ENCODE measurements at places on chromosomes 6 and 20.

GRCh38 chr20:59455402-59456341 is 148.7 kb upstream of the PHACTR3 start:
- DNase-seq = no peak

GRCh38 chr20:47696856-47697255 is 88.4 kb downstream of the SULF2 start:
- DNase-seq = no peak

DNA sequence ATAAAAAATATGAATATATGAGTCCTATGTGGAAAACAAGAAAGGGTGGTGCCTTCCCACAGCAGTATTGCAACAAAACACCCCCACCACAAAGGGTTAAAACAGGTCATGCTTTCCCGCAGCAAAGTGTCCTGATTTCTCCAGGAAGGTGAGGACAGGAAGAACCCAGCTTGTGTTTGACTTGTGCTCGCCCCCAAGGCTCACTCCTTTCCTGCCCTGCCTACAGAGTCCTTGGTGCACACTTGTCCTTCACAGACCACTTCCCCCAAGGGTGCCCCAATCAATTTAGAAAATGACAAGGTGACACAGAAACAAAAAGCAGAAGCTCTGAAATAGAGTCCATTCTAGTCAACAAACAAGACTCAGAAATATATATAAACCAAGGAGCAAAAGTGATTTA is 237.4 kb downstream of the PTPRK start:
- no peak for DNase-seq

DNA sequence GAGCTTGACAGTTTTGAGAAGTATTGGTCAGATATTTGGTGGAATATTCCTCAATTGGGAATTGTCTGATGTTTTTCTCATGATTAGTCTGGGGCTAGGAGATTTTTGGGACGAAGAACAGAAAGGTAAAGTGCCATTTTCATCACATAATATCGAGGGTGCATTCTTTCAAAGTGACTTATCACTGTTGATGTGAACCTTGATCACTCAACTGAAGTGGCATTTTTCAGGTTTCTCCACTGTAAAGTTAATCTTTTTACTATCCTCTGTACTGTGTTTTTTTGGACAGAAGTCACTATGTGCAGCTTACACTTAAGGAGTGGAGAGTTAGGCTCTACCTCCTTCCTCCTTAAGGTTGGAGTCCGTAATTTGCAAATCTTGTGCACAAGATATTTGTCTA is 39.2 kb downstream of the PTCHD4 start:
- no peak for DNase-seq

DNA sequence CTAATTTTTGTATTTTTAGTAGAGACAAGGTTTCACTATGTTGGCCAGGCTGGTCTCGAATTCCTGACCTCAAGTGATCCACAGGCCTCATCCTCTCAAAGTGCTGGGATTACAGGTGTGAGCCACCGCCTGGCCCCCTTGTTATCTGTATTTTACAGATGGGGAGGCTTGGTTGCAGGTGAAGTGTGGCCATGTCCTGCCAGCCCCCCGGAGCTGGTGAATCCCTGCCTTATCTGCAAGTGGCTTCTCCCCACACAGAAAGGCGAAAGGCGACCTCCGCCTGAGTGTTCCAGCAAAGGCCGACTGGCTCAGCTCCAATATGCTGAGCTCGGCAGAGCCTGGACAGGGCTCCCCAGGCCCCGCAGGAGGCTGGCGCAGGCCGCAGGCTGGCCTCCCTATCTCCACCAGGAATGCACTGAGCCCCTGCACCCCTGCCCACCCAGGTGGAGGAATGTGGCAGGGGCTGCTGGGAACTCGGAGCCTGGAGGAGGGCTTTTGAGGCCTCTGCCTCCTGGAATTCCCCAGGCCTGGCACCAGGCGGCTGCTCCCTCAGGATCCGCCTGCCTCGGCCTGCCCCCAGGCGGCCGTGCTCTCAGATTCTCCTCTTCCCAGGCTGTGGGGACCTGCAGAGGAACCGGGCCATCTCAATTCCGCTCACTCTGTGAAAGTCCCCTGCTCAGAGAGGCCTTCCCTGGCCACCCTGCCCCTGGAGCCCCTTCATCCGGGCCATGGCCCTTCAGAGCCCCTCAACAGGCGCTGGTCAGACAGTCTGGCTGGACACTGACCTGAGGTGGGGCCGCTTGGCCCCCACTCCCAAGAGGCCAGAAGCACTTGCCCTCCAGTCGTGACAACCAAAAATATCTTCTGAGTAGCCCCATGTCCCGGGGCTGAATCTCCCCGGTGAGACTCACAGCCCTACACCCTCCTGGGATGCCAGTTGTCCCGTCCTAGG is 9.3 kb upstream of the LAMA5 start:
- DNase-seq = no peak

GRCh38 chr20:54631059-54631458 is 155.7 kb downstream of the DOK5 start:
- no peak for DNase-seq

GRCh38 chr20:5282561-5282960 is 34.2 kb downstream of the PROKR2 start:
- DNase-seq = no peak

DNA sequence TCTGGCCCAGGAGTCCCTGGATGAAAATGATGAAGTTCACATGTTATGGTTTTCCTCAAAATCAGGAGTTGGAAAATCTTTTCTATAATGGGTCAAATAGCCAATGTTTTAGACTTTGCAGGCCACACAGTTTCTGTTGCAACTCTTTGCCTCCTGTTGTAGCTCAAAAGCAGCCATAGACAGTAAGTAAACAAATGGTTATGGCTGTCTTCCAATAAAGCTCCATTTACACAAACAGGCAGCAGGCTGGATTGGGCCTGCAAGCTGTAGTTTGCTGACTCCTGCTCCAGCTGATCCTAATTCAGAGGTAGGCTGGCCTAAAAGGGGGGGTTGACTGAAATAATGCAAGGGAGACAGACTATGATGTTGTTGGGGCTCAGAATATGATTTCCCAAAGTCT is 33.0 kb downstream of the METTL24 start:
- no peak for DNase-seq

- DNase-seq = no peak
These were observed 675.2 kb upstream of the FLRT3 start for GRCh38 chr20:15012566-15012965.

GRCh38 chr20:22834651-22835256 is 200.4 kb upstream of the SSTR4 start:
- DNase-seq = no peak

- no peak for DNase-seq
These were observed 114.3 kb downstream of the GJA1 start for GRCh38 chr6:121549736-121550135.

DNA sequence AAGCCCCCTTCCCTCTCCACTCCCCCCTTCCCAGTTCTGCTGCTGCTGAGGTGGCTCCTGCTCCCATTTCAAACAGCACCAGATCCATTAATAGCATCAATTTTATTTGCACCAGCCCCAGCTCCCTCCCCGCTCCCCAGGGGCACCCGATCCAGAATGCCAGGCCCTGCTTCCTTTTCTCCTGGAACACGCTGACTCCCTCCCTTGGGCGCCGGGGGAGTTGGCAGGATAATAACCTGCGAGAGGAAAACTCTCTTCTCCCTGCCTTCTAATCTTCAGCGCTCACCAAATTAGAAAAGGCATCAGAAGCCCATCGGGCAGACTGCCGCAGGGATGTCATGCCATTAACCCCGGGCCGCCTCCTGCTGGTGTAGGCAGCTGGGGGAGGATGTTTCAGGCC is 77.8 kb downstream of the NCR2 start:
- DNase-seq = no peak

DNA sequence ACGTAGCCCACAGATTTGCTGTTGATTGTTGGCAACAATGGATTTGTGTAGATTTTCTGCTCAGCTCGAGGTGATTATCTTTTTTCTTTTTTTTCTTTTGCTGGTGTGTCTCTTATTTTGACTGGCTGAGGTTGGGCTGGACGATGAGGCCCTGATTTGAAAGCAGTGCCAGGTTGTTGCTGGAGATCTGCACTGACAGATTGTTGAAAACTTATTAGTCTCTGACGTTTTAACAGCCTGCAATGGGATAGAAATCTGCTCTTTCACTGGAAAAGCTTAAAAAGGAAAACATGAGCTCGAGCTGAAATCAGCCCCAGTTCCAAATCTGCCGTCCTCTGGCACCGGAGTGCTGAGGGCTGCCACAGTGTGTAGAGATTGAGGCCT is 87.7 kb downstream of the PDE7B start:
- DNase-seq = no peak

DNA sequence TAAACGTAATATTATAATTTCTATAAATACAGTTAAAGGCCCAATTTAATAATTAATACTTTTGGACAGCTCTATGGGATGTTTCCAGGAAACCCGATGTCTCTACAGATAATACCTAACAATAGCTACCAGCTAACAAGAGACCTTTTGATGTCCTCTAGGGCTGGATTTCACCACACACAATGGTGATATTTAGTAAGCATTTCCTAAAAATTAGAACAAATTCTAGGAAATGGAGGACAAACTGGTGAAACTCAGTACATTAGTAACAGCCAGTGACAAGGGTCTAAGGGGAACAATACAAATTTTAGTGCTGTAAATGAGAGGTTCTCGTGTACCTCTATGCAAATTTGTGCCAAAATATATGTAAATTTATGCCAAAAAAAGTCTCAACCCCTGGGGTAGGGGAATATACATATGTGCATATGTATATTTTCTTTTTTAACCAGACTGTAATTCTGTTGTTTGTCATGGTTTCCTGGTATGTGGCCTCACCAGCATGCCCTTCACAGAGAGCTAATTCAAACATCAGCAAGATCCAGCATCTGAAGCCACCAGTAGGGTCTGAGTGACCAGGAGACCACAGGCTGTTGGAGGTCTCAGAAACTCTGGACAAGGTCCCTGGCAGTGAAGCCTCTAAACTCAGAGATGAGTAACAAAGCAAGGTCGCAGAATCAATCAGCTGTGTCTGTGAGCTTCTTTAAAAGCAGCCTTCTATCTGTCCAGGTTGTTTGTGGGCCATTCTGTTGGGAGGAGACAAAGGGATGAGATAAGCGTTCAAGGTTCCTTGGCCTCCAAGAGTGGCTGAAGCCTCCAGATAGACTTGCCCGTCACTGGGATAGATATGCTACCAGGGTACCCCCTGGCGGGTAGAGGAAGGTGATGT is 235.1 kb upstream of the RREB1 start:
- DNase-seq = no peak

DNA sequence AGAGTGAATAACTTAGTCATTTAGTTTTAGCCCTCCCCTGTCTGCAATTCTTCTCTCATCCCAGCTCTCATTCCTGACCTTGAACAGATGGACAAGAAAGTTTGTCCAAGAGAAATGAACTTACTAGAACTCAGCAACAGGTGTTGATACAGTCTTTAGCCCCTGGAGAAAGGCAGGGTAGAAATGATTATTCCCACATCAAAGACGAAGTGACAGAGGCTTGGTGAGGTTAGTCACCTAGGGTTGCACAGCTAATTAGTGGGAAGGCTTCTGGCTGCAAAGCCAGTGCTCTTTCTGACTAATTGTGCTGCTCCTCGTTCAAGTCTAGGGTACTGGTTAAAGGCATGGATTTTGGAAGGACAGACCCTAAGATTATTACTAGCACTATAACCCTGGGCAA is 4.5 kb downstream of the ZDHHC14 start:
- no peak for DNase-seq

GRCh38 chr6:135851442-135852271 is at the start of gene PDE7B:
PDE7B (plus strand) TSS chr6:135851701.
- DNase-seq = no peak

- no peak for DNase-seq
These were observed 101.6 kb downstream of the TMEM200A start for GRCh38 chr6:130467146-130468050.

GRCh38 chr6:15479761-15480160 is 183.1 kb downstream of the DTNBP1 start:
- DNase-seq = no peak

- no peak for DNase-seq
These were observed 5.7 kb downstream of the VTA1 start for GRCh38 chr6:142152746-142153145.

All from stimulated activated CD4-positive, alpha-beta T cell treated with anti-CD3 and anti-CD28 coated beads, Interleukin-1b, Interleukin-23, amount 100 ng/mL, for 1 hour (primary cell).